Stimulated activated CD8-positive, alpha-beta memory T cell treated with anti-CD3 and anti-CD28 coated beads, Interleukin-4, amount 100 ng/mL, for 4 hours (primary cell): ENCODE measurements at places on chromosomes 4 and X.

- DNase-seq: no peak
Measured at GRCh38 chr4:30258949-30259348, 461.2 kb upstream of the PCDH7 start.

GRCh38 chrX:24055043-24055356, 244 bp downstream of the EIF2S3 start:
- DNase-seq: no peak

DNA sequence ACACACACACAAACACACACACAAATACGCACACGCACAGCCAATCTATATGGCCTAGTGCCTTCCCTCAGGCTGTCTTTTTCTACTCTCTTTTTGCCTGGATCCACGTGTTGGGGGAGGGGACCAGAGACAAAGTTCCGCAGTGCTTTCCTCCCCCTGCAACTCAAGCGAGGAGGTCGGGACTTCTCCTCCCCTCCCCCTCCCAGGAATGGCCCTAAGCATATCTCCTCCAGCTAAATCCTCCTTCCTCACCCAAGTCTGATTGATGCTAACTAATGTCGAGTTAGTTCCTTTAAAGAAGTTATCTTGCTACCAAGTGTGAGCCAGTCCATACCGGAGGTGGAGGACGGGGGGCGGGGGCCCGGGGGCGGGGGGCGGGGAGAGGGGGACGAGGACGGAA, 141.2 kb upstream of the ZIC3 start:
- no peak for DNase-seq

- DNase-seq: no peak
Measured at GRCh38 chr4:95949136-95949765, 109.4 kb downstream of the PDHA2 start.

DNA sequence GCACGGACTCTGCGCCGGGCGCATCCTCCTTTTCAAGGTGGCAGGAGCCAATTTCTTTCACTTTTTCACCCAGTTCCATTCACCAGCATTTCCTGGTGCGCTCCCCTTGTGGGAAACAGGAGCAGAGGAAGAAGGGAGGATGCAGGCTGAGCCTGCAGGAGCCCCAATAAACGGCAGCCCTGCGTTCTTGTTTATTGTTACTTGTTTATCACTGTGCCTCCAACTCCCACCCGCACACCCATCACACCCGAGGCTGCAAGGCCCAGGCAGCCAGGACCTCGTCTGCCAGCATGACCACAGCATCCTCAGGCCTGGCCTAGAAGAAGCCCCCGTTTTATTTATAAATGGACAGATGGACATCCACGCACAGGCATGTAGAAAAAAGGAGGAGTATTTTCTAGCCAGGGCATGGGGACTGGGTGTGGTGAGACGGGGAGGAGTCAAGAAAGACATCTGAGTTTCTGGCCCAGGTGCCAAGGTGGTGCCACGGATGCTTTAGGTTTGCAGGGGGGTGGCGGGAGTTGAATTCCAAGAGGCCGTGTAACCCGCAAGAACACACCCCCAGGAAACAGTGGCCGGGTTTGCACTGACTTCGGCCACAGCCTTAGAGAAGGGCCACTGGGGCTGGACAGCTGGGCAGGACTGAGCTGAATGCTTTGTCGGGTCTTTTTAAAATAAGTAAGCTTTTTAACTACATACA, 51.7 kb downstream of the JAKMIP1 start:
- no peak for DNase-seq

DNA sequence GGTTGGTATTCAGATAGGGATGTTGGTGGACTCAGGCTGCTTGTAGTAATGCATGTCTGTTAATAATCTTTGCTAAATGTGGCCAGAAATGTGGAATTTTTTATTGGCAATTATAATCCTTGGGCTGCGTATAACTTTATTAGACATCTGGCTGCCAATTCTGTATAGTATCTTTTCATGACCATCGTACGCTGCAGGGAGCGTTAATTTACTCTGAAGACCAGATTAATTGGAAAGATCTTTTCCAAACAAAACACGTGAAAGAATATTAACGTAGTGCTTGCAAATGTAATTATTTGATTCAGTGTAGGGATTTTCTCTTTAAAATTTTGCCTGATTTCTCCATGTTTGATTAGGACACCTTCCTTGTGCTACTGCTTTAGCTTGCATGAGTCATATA, 38.8 kb upstream of the FTHL17 start:
- DNase-seq: no peak

DNA sequence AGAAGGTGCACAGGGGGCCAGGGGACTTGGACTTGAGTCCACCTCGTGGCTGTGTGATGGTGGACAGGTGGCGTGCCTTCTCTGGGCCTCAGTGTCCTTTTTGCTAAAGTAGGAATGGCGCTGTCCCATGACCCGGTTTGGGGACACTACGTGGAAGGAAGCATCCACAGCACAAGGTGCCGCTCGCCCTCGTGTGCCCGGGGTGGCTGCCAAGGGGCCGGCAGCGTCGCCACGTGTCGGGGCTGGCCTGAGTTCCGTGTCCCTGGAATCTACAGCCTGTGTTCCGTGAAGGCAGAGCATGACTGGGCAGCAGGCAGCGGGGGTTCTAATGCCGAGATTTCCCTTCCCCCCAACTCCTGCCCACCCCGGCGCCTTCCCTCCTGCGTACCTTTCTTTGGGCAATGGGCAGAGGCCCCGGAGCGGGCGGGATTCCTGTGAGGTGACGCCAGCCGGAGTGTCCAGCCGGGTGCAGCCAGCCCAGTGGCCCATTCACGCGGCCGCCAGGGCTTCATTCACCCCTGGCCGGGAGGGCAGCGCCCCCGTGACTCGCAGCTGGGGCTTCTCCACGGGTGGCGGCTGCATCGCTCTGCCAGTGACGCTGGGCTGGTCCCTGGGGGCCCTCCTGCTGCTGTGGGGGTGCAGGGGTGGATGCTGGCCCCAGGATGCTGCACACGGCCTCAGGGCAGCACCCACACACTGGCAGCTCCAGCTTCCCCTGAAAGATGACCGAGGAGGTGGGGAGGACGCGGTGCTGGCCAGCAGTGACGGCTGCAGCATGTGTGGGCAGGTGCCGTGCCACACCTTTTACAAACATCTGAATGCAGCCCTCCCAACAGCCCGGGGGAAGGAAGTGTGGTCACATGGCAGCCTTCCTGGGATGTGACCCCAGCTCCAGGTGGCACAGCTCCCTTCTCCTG, 21.2 kb downstream of the DOK7 start:
- no peak for DNase-seq

DNA sequence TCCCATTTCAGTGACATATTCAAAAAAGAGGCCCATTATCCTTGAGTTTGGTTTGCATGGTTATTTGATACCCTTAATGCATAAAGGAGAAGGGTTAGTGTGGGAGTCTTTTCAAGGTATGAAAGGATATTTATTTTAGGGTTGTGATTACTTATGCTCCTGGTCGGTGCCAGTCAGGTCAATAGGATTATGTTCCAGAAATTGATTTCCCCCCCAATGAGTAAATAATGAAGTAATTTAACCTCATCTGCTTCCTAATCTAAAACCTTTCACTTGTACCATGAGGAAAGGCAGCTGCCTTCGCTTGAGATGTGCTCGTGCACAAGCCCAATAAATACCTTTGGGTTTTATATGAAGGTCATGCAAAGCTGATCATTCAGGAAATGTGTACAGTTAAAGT, 55.0 kb upstream of the NR0B1 start:
- DNase-seq: no peak

GRCh38 chr4:23878246-23878891, 11.5 kb downstream of the PPARGC1A start:
- DNase-seq: no peak

DNA sequence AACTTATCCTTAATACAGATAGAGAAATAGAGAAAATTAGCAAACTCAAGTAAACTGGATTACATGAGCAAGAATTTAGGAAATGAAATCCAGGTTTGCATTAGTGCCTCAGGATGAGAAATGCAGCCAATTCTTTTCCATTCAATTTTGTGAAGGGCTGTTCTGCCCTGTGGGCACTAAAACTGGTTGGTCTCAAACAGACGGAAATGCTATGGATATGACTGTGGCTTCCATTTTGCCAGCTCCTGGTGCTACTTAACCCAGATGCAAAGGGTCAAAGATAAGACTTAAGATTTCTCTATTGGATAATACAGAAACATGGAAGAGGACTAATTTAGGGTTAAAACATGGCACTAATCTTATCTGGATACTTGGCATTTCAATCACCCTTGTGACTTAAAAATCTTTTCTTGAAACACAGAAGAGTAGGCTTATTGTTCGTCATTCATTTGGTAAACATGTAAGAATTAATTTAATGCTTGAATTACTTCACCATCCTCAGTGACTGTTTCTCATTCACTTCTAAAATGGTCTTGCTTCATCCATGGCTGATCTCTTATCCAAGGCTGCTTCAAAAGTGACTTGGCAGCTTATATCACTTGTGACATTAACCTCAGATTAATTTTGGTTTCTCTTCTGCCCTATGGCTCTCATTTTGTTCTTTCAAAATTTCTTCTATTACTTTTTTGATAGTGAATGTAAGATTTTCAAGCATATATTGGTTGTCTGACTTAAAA, 1008.7 kb downstream of the GLUD2 start:
- DNase-seq: no peak

GRCh38 chr4:105257817-105258495, 111.3 kb downstream of the TET2 start:
- no peak for DNase-seq

DNA sequence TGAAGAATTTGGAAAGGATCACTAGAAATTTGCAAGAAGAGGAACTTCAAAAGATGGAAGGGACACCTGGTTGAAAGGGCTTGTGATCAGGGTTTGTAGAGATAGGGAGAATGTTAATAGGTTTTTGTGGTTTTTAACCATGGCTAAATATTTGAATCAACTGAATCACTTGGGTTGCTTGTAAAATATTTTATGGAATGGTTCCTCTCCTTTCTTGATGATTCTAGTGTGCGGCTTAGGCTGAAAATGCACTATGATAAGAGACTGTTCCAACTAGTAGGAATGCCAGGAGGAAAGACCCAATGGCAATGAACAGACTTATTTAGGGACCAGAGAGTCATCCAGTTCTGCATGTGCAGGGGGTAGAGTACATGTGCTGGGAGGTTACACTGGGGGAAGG, 408.2 kb downstream of the ARHGAP24 start:
- no peak for DNase-seq

- DNase-seq: no peak
Measured at GRCh38 chrX:47900833-47901232, 64.1 kb downstream of the ZNF81 start.

DNA sequence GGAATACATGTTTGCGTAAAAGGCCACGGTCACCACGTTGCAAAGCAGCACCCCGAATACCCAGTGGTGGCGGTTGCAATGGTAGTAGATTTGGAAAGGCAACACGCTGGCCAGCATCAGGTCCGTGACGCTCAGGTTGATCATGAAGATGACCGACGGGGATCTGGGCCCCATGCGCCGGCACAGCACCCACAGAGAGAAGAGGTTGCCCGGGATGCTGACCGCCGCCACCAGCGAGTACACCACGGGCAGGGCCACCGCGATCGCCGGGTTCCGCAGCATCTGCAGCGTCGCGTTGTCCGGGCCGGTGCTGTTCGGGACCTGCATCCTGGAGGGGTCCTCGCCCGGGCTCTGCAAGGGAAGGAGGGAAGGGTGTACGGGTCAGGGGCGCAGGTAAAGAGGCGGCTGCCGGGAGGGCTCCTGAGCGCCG, 13.5 kb upstream of the ASMTL start:
- DNase-seq: no peak

DNA sequence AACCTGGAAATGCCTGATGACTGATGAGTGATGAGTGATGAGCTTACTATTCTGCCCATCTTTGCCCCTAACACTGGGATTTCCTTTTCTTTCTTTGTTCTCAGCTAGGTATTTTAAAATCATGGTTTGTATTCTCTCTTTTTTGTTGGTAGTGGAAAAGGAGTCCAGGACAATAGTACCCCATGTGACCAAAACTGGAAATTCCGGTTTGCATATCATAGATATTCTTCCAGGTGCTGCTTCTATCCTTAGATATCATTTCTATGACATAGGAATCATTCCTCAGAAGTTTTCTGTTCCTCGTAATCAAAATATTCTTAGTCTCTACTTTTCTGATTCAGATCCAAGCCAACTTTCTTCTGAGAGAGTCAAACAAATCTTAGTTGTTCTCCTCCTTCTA, 320.5 kb upstream of the TET2 start:
- DNase-seq: no peak

- DNase-seq: no peak
Measured at GRCh38 chrX:17095161-17095560, 148.7 kb downstream of the REPS2 start.

DNA sequence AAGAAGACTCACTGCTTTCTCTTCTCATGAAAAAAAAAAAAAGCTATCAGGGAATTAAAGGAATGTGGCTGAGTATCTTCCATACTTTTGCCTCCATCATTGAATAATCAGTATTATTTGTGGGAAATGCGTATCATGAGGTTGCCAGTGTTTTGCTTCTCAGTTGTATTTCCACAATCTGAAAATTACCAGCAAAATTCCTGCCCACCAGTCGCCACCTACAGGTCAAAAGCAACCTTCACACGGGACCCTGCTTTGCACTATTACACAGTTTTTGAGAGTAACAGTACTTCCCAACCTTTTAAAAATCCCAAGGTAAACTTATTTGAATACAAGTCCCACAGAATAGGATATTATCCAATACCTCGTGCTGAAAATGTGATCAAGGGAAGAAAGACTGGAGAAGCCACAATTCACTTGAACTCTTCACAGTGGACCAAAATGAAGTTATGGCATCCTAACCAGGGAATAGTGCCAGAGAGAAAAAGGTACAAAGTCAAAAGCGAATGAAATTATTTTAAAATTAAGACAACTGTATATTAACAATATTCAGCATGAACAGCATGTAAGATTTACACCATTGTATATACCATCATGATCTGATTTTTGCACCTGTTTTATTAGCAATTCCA, 30.4 kb downstream of the PGRMC1 start:
- DNase-seq: no peak

DNA sequence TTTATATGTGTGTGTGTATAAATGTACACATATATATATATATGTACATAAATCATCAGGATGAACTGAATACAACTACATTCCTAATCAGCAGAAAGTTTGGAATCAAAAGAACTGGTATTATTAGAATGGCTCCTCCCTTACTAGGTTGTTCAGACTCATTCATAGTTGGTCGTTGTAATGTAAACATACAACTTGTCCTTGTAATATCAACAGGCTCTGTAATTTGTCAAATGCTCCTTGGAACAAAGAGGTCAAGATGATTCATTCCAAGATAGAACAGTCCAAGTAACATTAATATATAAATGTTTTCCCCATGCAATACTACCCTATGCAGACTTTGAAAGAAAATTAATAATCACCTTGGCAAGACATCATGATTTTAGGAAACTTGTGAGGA, 351.4 kb upstream of the SMIM31 start:
- DNase-seq: no peak

DNA sequence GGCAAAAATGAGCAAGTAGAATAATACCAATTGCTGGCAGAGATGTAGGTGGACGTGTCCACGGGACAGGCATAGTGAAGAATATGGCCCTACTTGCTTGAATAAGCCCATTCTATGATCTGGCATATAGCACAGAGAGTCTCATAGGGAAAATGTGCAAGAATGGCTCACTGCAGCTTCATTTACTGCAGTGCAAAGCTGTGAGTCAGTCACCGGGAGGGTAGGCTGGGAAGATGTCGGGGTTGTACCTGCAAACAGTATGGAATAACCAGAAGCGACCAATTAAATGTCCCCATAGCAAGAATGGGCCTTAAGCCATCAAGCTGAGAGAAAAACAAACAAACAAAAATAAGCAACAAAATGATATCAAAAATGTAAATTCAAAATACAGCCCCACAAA, 74.3 kb downstream of the DHX15 start:
- DNase-seq: no peak

GRCh38 chr4:175127314-175127713, 209.2 kb downstream of the ADAM29 start:
- no peak for DNase-seq
